ENCODE measurements at places on chromosomes 12 and 14. TPM values are rescaled to one million over a fixed set of nuclear protein-coding genes. Genes with fewer than 3 reads are reported as not detected.

MEG3 gene
- total RNA-seq = 255 TPM

OGFOD2 gene
- total RNA-seq = 19.0 TPM

ZDHHC22 gene
- total RNA-seq = not detected

RNASE7 gene
- total RNA-seq = not detected

ANAPC5 gene
- 78.0 TPM for total RNA-seq

MYH6 gene
- total RNA-seq = not detected

BMP4 gene
- total RNA-seq = 4.1 TPM

CLEC14A gene
- 0.27 TPM for total RNA-seq
